ENCODE measurements at places on chromosomes 1 and 21.
A peak's percentile ranks its signal among the peaks of the same experiment; 100 is the strongest.

- peak; percentile 22 for DNase-seq
Observed at GRCh38 chr1:9494936-9495758, 44.1 kb upstream of the SLC25A33 start.

DNA sequence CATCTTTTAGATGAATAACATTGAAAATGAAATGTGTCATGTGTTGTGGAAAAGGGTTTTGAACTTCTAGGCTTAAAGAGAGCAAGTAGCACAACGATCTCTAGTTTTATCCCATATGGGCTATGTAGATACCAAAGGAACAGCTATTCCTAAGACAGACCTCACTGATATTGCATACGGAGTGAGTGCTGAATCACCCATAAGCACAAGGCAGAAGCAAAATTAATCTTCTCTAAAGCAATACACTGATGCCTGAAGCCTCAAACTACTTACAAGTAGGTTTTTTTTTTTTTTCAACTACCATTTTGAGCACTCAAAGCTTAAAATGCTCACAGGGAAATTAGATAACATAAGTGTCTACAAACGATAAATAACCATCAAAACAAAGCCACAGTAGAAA lies 5.0 kb upstream of the KMO start:
- no peak for DNase-seq

- peak; percentile 61 for DNase-seq
Observed at GRCh38 chr1:151047591-151047924, at the start of gene C1orf56. C1orf56 (plus strand) TSS chr1:151047751; CDS start chr1:151047848, 97 bp downstream.

- no peak for DNase-seq
Observed at GRCh38 chr1:241157435-241157834, 199.6 kb downstream of the RGS7 start.

- DNase-seq: peak; percentile 73
Observed at GRCh38 chr1:31762726-31763670, 1.1 kb downstream of the ADGRB2 start.

GRCh38 chr1:241408170-241408569 lies 51.2 kb upstream of the RGS7 start:
- DNase-seq: no peak

DNA sequence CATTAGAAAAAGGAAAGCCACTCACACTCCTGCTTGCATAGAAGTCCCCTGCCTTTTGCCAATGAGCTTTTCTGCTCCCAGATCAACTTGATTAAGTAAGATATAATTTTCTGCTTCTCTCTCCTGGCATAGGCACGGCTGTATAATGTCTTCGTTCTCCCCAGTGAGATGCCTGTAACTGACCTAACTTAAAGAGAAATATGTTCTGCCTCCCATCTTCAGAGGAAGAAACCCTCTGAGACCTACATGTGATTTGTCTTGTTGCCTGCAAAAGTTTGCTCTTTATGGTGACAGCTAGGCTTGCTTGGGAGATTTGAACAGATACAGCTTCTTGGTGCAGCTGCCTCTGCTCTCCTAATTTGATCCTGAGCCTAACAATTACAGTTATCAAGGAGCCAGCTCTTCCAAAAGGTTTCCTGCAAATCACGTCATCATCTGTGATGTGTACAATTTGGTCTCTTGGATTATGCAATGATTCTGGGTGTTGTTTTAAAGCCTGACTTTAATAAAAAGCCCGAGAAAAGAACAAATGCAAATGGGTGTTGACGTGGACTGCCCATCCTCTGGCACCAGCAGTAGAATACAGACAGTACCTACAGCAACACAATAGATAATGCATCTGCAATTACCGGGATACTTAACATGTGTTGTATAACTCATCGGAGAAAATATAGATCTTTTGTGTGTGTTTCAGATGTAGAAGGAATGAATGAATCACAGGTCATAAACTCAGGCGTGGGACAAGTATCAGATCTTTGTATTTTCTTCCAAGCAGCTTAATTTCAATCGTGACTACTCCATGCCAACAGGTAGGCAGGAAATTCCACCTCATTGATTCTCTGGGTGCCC lies 76.2 kb upstream of the KAZN start:
- DNase-seq: no peak

GRCh38 chr1:198780376-198780775 lies 141.5 kb downstream of the PTPRC start:
- DNase-seq: no peak

GRCh38 chr1:231421546-231421970 lies 529 bp downstream of the EGLN1 start:
- DNase-seq: no peak

DNA sequence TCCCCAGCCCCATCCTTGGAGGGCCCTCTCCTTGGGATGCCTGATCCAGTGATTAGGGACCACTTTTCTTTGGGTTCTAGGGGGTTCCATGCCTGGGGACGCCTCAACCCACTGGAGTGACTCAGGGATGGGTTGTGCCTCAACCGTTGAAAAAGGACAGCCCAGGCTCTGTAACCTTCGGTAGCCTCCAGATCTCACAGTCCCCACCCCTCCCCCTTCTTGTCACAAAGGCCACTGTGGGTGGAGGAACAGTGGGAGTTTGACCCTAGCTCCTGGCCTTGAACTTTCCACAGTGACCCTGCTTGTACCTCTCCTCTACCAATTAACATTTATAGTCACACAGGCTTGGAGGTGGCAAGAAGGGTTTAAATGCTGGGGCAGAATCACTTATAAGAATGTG lies 2.6 kb upstream of the RORC start:
- no peak for DNase-seq

DNA sequence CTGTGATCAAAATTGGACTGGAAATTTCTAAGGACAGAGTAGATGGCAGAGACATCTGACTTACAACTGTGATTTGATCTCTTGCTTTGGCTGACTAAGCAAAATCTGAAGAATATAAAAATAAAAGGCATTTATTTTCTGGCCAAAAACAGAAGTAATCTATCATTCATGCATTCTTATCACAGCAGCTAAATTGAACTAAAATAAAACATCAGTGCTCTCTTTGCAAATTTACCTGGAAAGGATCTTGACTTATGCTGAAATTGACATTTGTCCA lies 81.4 kb upstream of the ZNF678 start:
- no peak for DNase-seq
